ENCODE measurements at places on chromosomes 5 and 9.

GRCh38 chr5:61831736-61832135 lies 474.3 kb upstream of the KIF2A start:
- no peak for DNase-seq

DNA sequence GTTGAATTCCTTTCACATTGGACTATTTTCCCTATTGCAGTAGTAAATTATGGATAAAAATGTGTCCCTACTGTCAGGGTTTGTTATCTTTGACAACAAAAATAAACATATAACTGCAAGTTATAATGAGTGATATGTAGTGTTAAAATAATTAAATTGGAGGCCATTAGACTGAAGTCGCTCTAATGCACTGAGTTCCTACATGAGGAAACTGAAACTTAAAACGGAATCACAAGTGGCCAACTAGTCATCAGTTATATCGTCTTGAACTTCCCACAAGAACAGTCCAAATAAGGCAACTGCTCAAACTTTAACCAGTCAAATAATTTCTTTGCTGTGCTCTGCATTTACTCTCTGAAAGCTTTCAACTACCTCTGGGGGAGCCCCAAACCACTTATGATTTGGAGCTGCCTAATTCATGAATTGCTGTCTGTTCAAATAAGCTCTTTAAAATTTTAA lies 2.1 kb upstream of the IFT74 start:
- DNase-seq: no peak

GRCh38 chr5:170265522-170265921 lies 32.1 kb downstream of the LCP2 start:
- DNase-seq: peak; percentile 77

- no peak for DNase-seq
These were observed 1333.7 kb upstream of the WWC1 start for GRCh38 chr5:166957782-166958181.

GRCh38 chr9:137349471-137350033 lies 47.5 kb upstream of the NRARP start:
- DNase-seq: no peak

Data from hippocampal formation (tissue), 2 donors.